NCI-H345 (cell line): ENCODE measurements at places on chromosomes 2 and 18.

DNA sequence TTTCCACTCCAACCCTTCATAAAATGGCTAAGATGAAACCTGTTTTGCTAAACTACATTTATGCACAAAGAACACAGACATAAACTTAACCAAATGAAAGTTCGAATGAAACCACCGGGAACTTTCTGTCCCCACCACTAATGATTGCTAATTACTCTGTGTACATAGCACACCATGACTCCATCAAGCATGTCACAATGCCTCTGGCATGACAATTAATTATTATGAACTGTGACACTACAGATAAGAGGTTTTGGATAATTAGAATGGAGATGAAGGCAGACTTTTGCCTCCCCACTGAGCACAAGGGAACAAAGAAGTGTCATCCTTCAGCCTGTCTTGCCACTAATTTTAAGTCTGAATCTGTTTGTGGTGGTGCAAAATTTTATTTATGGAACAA, 1.5 kb downstream of the DAPL1 start:
- no peak for DNase-seq

GRCh38 chr2:186734957-186735734, 41.3 kb downstream of the FAM171B start:
- DNase-seq, result no peak

DNA sequence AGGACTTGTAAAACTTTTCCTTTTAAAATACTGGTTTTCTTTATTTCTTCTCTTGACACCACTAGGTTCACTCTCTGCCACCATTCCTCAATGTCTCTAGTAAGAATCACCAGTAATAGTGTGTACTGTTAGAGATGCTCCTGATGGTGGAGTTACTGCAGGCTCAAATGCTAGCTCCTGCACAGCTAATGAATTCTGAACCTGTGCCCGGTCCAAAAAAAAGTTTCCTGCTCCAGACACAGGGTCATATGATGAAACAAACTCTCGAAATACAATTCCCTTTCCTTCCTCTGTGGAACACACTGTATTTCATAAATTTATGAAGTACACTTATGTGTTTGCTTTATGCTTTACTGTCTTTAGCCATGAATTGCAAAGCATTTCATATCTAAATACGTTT, 19.2 kb downstream of the PMS1 start:
- no peak for DNase-seq

DNA sequence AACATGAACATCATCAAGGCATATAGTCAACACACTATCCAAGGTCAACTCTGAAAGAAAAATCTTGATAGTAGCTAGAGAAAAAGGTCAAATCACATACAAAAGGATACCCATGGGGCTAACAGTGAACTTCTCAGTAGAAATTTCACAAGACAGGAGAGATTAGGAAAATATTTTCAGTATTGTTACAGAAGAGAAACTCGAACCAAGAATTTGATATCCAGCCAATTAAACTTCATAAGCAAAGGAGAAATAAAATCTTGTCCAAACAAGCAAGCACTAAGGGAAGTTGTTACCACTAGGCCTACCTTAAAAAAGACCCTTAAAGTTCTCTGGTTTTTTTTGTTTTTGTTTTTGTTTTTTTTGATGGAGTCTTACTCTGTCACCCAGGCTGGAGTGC, 242.5 kb downstream of the EXOC6B start:
- DNase-seq, result no peak

- no peak for DNase-seq
Observed at GRCh38 chr2:99403084-99403483, 65.9 kb downstream of the EIF5B start.

DNA sequence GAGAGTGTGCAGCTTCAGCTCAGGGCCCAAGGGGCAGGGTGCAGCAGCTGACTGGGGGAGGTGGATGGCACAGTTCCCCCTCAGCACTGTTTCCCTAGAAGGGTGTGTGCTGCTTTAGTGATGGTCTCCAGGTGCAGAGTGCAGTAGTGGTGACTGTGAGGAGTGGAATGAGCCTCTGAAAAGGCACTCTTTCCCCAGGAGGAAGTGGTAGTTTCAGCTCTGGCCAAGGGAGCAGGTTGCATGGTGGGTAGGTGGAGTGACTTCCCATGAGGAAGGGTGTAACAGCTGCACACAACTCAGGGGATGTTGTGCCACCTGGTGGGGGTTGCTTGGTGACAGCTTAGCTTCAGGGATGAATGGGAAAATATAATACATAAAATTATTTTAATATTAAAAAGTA, 251.5 kb upstream of the NXPH2 start:
- peak; percentile 13 for DNase-seq

DNA sequence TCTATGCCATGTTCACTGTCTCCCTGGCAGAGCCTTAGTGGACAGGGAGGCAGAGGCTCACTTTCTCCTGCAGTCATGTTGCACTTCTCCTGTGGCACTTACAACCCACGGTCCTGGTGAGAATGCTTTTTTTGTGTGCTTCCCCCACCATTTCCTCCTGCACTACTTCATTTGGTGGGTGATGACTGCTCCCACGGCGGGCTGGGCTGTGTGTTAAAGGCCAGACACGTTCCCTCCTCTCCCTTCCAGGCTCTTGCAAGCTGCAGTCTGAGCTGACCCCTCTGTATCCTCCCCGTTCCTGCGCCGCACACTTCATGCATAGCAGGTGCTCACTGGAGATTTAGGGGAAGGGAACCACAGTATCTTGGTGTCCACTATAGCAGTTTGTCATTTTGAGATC, 170.5 kb downstream of the CELF4 start:
- DNase-seq, result no peak

- DNase-seq, result no peak
Observed at GRCh38 chr2:44084850-44085249, 83.8 kb upstream of the PPM1B start.

GRCh38 chr2:99183025-99183424, 2.0 kb downstream of the MRPL30 start:
- DNase-seq, result no peak

- no peak for DNase-seq
Observed at GRCh38 chr2:24840164-24840869, 47.1 kb downstream of the CENPO start.

DNA sequence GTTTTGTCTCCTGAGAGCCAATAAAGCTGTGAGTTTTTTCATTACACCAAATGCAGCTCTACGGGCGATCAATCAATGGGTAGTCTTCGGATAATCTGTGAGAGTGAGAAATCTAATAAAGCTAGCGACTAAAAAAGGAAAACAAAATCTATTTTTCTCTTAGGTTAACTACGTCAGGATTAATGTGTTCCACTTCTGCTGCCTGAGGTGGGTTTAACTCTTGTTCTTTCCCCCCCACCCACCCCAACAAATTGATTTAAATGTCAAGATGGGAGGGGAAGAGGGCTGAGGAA, 63.0 kb upstream of the PSMD14 start:
- DNase-seq, result no peak

DNA sequence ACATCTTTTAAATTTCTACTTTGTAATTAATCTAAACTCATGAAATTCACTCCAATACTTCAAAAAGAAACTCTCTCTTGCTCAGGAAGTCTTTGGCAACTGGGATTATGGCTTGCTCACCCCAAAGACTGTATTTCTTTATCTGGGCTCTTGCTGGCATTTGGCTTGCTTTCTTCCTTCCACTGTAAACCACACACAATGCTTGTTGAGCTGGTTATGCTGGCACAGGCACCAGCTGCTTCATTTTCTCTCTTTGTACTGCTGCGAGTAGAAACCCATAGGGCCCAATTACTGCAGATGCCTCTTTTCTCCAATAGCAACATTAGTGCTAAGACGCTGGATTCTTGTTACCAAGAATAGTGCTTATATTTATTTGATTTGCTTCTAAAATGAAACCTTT, 51.4 kb downstream of the SLC38A11 start:
- peak; percentile 18 for DNase-seq

DNA sequence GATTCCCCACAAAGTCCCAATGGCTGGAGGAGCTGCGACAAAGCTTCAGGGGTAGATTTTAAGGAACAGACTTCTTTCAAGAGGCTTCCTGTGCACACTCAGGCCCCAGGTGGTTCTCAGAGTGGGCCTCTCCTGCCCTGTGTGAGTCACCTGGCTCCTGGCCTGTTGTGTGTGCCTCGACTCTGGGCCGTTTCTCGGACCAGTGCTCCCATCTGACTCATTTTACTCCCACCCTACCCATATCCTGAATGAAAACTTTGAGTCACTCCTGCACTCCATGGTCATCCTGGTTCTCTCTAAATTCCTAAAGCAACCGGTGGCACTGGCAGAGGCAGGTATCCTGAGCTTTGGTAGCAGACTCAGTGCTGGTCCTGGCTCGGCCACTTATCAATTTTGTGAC, 84.1 kb downstream of the CELF4 start:
- no peak for DNase-seq

DNA sequence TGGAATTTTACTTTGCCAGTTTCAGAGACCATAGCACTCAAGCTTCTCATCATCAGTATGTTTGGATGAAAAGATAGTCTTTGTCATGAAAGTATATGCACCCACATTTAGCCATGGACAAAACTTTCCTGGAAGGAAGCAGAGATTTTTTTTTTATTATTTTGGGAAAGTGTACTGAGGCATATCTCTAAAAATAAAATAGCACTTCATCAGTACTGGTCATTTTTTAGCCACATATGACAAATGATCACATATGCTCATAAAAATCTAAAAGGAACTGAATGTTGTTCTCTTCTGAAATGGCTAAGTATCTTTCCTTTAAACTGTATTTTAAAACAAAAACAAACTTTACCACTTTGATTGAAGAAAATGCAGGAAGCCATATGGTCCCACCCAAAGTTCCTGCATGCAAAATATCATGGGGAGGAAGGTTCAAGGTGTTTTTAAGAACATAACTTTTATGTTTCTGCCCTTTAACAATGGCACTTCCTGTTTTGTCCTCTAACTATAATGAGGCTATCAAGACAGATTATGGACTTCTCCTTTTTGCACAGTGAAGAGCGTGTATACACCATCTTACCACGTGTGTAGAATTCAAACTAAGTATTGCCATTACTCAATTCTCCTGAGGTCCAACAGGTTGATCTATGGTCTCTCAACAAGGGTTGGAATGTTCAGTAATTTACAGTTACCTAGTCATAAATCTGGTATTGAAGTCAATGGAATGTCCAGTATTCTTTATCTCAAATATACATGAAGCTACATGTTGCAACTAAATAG, 77.1 kb upstream of the SLC39A10 start:
- DNase-seq, result no peak

- no peak for DNase-seq
Observed at GRCh38 chr2:218265626-218266025, 4.3 kb downstream of the AAMP start.

DNA sequence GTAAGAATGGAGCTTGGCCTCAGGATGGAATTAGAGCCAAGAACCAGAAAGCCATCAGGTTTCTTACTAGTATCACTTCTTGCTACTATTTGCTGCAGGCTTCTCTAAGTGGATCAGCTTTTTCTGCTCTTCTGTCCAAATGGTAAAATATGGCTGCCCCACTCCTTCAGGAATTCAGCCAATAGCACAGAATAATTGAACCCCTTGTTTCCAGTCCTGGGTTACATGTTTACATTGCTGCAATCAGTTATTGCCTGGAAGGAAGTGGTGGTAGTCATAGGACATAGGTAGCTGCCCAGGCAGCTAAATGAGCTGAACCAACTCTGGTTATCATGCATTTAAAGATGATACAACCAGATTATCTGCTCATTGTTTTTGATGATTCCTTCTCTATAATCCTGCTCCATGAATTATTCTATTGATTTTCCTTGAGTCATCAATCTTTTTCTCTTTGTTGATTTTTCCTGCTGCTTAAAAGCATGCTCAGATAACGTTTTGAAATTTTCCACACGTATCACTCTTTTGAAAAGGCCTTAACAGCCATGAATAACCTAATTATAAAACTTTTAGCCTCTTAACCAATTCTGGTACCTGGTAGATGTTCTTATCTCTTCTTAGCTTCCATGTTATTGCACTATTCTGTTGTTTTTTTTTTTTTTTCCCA, 12.6 kb downstream of the AGPS start:
- DNase-seq, result no peak

- DNase-seq, result no peak
Observed at GRCh38 chr18:44796429-44797428, 116.0 kb downstream of the SETBP1 start.

GRCh38 chr2:207474863-207475485, 54.8 kb upstream of the CREB1 start:
- DNase-seq, result peak; percentile 64

DNA sequence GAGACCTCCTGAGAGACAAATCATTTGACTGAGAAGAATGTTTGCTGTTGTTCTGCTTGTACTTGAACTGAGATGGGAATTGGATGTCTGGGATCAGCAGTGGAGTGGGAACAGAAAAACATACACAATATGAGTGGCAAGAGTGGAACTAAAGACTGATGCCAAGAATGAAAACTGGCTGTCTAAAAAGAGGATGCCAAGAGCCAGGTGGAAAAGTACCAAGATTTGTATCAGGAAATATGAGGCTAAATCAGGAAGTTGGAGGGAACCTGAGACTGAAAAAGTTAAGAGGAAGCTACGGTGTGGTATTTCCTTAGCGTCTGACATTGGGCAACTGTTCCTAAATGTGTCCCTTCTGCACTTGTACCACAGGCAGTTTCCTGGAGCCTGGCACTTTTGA, 440.9 kb upstream of the CELF4 start:
- no peak for DNase-seq

DNA sequence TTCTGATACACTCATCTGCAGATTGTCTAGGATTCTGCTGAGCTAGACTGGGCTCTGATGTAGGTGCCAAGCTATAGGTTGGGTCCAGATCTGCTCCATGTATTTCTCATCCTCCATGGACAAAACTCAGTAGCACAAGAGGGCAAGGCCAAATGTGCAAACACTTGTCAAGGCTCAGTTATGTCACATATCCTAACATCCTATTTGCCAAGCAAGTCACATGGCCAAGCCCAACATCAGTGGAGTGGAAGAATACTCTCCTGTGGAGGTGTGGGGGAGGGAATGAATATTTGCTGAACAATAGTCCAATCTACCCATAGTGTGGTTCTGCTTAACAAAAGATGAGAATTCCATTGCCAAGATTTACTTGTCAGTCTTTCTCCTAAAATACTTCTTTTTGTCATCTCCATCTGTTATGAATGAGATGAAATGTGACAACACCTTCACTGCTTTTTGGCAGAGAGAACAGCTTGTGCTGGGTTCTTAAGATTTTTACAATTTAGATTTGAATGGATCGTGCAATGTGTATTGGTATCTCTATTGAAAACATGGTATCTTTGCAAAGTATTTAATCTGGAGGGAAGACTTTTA, 89.9 kb downstream of the OXER1 start:
- DNase-seq, result no peak

GRCh38 chr18:79515944-79516351, 120.2 kb downstream of the NFATC1 start:
- no peak for DNase-seq

GRCh38 chr2:176407706-176408105, 138.5 kb downstream of the MTX2 start:
- no peak for DNase-seq

GRCh38 chr18:59311631-59312030, 6.8 kb downstream of the CPLX4 start:
- no peak for DNase-seq

DNA sequence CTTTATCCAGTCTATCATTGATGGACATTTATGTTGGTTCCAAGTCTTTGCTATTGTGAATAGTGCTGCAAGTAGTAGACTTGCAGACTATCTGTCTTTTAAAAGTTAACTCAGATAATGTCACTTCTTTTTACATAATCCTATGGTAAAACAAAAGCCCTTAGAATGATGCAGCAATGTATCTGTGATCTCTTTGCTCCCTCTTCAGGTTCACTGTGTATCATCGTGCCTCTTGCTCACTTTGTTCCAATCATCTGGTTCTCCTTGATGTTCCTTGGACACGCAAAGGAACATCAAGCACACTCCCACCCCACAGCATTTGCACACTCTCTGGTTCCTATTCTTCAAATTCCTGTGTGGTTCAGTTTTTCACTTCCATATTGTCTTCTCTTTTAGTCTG, 472.5 kb upstream of the ZNF804A start:
- DNase-seq, result no peak
